ENCODE measurements at places on chromosomes 12 and 14. TPM values are rescaled to one million over a fixed set of nuclear protein-coding genes. Genes with fewer than 3 reads are reported as not detected.

DNA sequence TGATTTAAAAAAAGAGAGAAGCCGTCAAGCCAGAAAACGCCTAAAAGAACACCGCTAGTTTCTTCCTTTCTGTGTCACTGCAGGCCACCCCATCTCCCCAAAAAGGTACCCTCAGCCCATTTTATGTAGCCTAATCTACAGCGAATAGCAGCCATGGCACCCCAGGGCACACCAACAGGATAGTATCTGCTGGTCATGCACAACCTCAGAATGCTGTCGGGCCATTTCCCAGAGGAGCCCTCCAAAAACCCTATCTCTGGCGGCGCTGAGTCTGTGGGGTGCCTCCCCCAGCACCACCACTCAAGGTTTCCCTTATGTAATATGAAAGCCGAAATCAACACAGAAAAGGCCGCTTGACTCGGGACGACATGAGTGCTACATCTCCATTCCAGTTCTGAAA, 98.9 kb downstream of the BCL11B start:
- H3K27me3 ChIP-seq = no peaks in the 10 kb centered on the region
- no peak for DNase-seq
- no peaks in the 10 kb centered on the region for H3K36me3 ChIP-seq
- no peaks in the 10 kb centered on the region for H3K4me1 ChIP-seq
- H3K4me3 ChIP-seq = no peak overlapping the region
- H3K27ac ChIP-seq = no peak overlapping the region

The ANKS1B gene
- polyA plus RNA-seq = 10.8 TPM

DNA sequence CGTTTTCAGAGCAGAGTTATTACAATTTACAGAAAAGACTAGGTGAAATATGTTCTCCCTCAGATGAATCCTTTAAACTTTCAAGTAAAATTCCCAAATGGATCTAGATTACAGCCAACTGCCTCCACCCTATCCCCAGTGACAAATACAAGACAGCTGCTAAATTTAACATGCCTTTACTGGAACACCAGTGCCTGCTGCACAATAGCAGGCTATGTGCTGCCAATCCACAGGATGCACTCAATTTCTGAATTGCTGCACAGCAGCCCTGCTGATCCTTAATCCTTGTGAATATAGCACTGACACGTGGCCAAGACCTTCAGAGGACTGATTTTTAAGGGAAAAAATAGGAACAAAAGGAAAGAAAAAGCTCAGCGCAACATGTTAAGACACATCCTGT, 128.9 kb downstream of the CCER1 start:
- H3K4me3 ChIP-seq = no peak overlapping the region
- no peak overlapping the region for H3K27ac ChIP-seq
- H3K36me3 ChIP-seq = no peaks in the 10 kb centered on the region
- DNase-seq = no peak
- no peaks in the 10 kb centered on the region for H3K27me3 ChIP-seq

DNA sequence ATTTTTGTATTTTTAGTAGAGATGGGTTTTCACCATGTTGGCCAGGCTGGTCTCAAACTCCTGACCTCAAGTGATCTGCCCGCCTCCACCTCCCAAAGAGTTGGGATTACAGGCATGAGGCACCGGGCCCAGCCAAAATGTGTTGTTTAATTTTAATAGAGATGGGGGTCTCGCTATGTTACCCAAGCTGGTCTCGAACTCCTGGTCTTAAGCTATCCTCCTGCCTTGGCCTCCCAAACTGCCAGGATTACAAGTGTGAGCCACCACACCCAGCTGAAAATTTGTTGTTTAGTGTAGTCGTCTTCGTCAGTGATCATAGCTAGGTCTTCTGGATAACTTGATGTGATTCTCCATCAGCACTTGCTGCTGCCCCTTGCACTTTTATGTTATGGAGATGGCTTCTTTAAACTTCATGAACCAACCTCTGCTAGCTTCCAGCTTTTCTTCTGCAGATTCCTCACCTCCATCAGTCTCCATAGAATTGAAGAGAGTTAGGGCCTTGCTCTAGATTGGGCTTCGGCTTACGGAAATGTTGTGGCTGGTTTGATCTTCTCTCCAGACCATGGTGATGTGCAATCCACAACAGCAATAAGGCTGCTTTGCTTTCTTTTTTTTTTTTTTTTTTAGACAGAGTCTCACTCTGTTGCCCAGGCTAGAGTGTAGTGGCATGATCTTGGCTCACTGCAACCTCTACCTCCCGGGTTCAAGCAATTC, 13.0 kb downstream of the ISCU start:
- no peak overlapping the region for H3K4me3 ChIP-seq
- no peaks in the 10 kb centered on the region for H3K36me3 ChIP-seq
- H3K27ac ChIP-seq = no peak overlapping the region
- DNase-seq = no peak
- no peaks in the 10 kb centered on the region for H3K27me3 ChIP-seq

Data from left lung (tissue), 14 donors.